ENCODE measurements at places on chromosomes 3 and 15.

DNA sequence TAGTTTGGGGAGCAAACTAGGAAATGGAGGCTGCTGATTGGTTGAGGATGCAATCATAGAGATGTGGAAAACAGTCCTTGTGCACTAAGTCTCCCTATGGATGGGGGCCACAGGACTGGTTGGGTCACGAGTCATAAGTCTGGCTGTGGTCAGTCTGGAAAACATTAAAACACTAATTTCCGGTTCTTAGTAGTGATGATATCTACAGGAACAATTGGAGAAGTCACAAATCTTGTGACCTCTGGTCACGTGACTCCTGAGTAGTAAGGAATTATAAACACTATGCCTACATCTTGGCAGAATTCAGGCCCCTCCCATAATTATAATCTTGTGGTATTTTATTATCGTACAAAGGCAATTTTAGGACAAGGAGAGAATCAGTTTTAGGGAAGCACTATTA, 317.3 kb upstream of the ARPP21 start:
- DNase-seq = no peak

GRCh38 chr3:107235193-107235927, 141.9 kb upstream of the CCDC54 start:
- no peak for DNase-seq

DNA sequence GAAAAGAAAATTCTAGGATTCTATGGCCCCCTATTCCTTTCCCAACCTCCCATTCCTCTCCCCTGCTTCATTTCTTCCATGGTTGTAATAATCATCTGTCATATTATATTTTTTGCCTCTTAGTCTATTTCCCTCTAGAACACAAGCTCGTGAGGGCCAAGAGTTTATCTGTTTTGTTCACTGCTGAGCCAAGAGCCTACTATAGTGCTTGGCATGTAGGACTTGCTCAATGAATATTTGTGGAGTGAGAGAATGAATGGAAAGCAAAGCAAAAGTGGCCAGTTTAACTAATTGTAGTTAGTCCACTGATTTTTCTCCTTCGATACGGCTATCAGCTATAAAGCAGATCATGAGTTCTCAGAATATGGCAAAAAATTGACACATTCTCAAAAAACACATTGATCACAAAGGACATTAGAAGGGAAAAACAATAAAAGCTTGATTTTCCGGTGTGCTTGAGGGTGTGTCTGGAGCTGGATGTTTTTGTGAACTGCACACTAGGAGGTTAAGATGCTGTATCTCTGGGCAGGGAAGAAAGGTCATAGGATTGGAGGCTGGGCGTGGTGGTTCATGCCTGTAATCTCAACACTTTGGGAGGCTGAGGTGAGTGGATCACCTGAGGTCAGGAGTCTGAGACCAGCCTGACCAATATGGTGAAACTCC, 25.0 kb upstream of the CTSH start:
- no peak for DNase-seq

- peak; percentile 67 for DNase-seq
Measured at GRCh38 chr3:15636028-15636709, 34.6 kb downstream of the BTD start.

GRCh38 chr3:125684199-125684598, 88.9 kb upstream of the OSBPL11 start:
- DNase-seq = peak; percentile 18

- DNase-seq = no peak
Measured at GRCh38 chr3:114466816-114467215, 173.0 kb downstream of the TIGIT start.

- no peak for DNase-seq
Measured at GRCh38 chr3:142896201-142896755, 7.4 kb upstream of the PCOLCE2 start.

DNA sequence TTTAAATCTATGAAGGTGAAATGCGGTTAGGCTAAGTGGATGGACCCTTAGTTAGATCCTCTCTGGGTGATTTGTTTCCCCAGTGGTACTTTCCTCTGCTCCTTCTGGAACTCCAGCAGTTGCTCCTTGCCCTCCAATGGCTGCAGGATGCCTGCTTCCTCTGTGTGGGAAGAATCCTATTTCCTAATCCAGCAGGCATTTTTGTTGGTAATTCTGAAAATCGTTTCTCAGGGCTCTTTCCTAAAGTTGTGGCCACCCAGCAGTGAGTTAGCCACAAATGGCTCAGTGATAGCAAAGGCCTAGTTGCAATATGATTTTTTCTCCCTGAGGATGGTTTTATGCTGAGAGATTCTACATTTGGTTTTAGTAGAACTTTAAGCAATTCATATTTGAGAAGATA, 332.3 kb upstream of the C2CD4B start:
- DNase-seq = no peak

- DNase-seq = no peak
Measured at GRCh38 chr3:68274286-68274685, 619.9 kb upstream of the SUCLG2 start.

DNA sequence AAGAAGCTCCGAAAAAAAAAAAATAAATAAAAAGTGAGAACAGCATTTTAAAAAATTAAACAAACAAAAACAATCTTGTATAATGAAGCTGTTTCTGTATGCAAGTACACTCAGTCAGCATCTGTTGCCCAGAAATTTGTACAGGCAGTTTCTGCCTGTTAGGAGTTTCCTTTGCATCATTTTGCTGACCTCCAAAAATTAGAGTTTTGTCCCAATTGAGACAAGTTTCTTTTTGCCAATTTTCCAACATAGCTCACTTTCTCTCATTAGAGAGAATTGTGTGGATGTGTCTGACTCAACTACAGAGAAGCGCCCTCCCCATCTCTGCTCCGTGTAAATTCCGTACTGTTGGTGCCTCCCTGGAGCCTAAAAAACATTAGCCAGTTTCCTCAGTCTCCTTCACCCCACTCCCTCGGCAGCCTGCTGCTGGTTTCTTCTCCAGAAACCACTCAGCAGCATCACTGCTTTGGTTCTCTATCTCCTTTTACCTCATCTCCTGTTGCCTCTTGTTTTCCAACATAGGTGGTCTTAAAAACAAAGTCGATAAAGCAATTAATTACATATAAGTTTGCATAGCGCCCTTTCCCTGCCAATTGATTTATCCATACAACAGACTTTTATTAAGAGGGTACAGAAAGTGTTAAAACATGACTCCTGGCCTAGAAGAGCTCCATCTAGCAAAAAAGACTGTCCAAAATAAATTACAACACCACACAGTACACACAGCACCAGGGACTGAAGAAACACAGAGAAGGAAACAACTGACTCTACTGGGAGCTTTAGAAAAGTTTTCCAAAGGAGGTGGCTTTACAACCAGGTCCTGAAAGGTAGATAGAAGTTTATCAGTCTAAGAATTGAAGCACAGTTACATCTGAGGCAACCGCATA, 286.7 kb downstream of the SHOX2 start:
- DNase-seq = no peak

GRCh38 chr3:158491968-158492367, 79.0 kb upstream of the MLF1 start:
- no peak for DNase-seq

GRCh38 chr3:150545419-150546225, 674 bp downstream of the SERP1 start:
- DNase-seq = no peak

DNA sequence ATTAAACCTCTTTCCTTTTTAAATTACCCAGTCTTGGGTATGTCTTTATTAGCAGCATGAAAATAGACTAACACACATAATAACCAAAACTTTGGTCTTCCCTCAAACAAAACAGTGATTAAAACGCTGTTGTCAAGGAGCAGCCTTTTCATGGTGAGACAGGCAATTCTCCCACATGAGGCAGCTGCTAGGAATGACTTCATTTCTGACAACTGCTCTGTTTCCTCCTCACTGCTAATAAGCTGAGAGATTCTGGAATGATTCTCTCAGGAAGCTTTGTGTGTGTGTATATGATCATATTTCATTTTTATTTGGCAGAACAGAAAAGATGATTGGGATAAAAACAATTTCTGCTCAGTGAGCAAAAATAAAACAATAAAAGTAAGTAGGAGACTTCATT, 580.6 kb upstream of the ADAMTS9 start:
- DNase-seq = no peak

- peak; percentile 93 for DNase-seq
Measured at GRCh38 chr15:84992157-84992944, 10.7 kb downstream of the PDE8A start.

DNA sequence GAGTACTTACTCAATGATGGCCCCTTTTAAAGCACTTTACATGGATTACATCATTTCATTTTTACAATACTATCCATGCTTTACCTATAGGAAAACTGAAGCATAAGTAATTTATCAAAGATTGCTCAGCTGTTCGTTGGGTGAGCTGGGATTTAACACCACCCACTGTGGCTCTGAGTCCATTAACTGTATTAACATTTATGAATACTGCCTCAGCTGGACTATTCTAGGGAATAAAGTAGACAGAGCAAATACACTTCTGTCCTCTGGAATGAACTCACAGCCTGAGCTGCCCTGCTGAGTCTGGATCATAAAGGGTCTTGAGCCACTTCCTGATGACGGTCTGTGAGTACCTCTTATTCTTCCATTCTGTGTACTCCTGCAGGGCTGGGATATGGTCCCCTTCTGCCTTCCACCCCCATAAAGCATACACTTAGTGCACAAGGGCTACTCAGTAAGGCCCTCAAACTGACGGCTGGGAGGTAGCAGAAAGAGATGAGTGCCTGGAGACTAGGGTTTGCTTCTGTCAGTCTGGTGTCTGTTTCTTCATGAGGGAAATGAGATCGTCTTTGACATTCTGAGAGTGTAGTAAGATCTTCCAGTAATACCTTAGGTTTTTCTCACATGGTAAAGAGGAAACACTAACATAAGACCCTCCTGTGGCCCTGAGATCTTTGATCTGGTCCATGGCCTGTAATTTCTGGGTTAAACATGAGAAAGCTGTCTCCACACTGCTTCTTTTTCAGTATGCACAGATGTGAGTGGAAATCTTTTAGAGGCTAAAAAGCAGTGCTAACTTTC, 12.6 kb upstream of the ST6GAL1 start:
- DNase-seq = no peak

GRCh38 chr15:38536201-38536676, 28.4 kb downstream of the RASGRP1 start:
- no peak for DNase-seq

DNA sequence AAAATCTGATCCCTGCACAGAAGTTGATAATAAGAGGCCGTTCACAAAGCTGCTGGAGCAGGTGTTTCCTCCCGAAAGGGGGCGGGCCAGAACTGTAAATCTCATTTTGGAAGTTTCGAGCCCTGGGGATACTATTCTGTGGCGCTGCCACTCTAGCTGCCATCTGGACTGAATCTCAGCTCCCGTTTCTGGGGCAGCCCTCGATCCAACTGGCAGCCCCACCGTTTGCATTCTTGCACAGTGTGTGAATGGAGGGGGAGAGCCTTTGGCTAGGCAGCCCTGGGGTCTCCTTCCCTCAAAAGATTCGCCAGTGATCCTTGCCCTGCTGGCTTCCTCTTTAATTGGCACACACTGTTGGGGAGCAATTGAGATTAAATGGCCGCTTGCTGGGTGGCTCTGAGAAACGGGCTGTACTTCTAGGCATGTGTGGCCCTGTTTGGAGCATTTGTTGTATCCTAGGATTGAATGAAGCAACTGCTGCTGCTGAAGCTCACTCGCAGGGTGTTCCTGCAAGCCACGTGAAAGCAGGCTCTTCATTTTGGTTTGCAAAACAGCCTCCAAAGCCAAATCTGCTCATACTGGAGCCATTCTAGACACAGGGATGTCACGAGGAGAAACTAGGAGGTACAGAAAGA, 57.2 kb upstream of the TOPAZ1 start:
- DNase-seq = no peak

DNA sequence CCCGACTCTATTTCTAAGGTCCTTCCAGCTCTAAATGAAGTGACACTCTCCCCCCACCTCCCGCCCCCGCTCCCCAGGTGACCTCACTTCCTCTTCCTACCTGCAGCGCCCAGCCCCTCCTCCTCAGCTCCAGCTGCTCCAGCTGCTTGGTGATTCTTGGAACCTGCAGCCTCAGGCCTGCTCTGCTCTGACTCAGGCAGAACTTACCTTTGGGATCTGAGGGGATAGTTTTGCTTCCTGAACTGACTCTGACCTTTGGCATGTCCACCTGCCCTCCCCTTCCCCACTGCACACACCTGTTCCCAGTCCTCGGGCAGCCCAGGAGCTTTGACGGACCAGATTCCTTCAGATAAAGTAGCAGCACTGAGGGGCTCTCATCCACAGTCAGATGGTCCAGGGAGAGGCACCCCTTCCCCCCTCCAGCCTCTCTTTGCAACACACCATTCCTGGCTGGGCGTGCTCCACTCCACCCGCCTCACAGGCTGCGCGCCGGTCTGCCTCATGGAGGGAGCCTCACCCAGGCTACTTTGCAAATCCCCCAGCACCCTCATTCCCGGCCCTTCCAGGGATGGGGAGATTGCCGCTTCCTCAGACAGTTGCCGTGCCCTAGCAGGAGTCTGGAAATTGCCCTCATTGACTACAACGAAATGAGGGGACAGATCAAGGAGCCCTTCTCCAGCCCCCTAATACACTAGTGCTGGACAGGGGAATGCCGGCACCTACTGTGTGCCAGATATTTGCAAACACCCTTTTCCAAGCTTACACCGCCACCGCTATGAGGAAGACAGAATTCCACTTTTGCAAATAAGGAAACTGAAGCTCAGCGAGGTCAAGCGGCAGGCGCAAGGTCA, 692 bp upstream of the C15orf39 start:
- DNase-seq = peak; percentile 44

GRCh38 chr3:151609491-151609890, 124.2 kb upstream of the AADACL2 start:
- DNase-seq = no peak

DNA sequence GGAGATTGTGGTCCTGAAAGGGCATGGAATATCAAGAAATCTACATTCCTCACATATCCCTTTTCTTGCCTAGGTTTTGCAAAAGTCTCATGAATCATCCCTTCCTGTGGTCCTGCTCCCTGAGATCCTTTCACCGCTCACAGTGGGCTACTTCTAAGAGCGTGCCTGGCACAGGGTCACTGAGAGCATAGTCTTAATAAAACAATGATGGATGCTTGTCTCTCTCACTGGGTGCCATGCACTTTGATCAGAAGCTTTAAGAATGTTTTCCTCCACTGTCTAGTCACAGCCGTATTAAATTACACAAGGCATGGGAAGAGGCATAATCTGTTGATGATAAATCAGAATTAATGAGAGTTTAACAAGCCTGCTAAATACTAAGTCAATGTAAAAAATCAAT, 269.7 kb upstream of the ATP10A start:
- no peak for DNase-seq

DNA sequence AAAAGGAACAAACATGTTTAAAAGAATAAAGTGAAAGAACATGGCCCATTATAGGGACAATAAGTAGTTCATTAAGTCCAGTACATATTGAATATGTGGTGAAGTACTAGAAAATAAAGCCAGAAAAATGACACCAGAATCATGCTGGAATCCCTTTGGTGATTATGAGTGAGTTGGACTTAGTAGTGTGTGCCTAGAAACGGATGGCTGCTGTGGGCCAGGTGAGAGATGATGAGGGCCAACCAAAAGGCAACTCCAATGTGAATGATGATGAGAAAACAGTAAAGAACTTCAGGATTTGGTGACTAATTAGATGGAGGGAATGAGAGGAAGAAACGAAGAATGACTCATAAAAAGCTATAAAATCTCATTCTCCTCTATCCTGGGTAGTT, 3.3 kb downstream of the CRYGS start:
- peak; percentile 1 for DNase-seq

- DNase-seq = no peak
Measured at GRCh38 chr15:36782681-36783080, 203.3 kb downstream of the CDIN1 start.

- DNase-seq = no peak
Measured at GRCh38 chr3:116020989-116021388, 397.7 kb downstream of the GAP43 start.

- DNase-seq = no peak
Measured at GRCh38 chr3:169668072-169668956, 4.8 kb upstream of the MECOM start.

GRCh38 chr3:61865466-61866152, 304.2 kb downstream of the PTPRG start:
- no peak for DNase-seq

Data from HCT116 (cell line).